ENCODE measurements at places on chromosomes 16 and 17. TPM values are rescaled to one million over a fixed set of nuclear protein-coding genes. Genes with fewer than 3 reads are reported as not detected.

The HOXB5 gene
- 3.8 TPM for total RNA-seq

The CDR2L gene
- 29.8 TPM for total RNA-seq

The ACSM2B gene
- not detected for total RNA-seq

The IFT20 gene
- total RNA-seq = 38.4 TPM

The MGAT5B gene
- total RNA-seq = not detected

The RCVRN gene
- total RNA-seq = not detected

The EVI2B gene
- 18.5 TPM for total RNA-seq

The SNX20 gene
- 3.3 TPM for total RNA-seq

The CD300A gene
- total RNA-seq = 8.0 TPM

The EME1 gene
- not detected for total RNA-seq

The IRX6 gene
- total RNA-seq = not detected

The FOXJ1 gene
- total RNA-seq = not detected

The PPP1R27 gene
- total RNA-seq = not detected

The KRTAP2-2 gene
- total RNA-seq = not detected

The CD300LF gene
- 2.3 TPM for total RNA-seq

The GRAP gene
- 3.2 TPM for total RNA-seq

The PLEKHG4 gene
- 3.1 TPM for total RNA-seq

The KRTAP1-5 gene
- total RNA-seq = not detected

The HOXB6 gene
- 9.9 TPM for total RNA-seq

The MPP3 gene
- 32.8 TPM for total RNA-seq

The EFCAB3 gene
- total RNA-seq = not detected

The SCNN1B gene
- total RNA-seq = 1.1 TPM

The MT1A gene
- total RNA-seq = 168 TPM

The TM4SF5 gene
- total RNA-seq = not detected

The MT1G gene
- not detected for total RNA-seq

The KRT27 gene
- total RNA-seq = not detected

The HAP1 gene
- not detected for total RNA-seq

The NPIPA3 gene
- 2.6 TPM for total RNA-seq

The ZPBP2 gene
- not detected for total RNA-seq

The TBC1D26 gene
- not detected for total RNA-seq

The CACNG1 gene
- not detected for total RNA-seq

The IL17C gene
- 0.92 TPM for total RNA-seq

The TBC1D3E gene
- not detected for total RNA-seq

The KRT28 gene
- total RNA-seq = not detected

The METRNL gene
- total RNA-seq = 141 TPM

The CTDNEP1 gene
- total RNA-seq = 51.3 TPM

The SMIM22 gene
- not detected for total RNA-seq

The TBX6 gene
- total RNA-seq = not detected

The NPIPB6 gene
- total RNA-seq = 2.2 TPM

The CES4A gene
- total RNA-seq = 9.5 TPM

The TBC1D3 gene
- not detected for total RNA-seq

The KLHL10 gene
- not detected for total RNA-seq

The MARVELD3 gene
- total RNA-seq = not detected

The EPX gene
- total RNA-seq = not detected

The VASN gene
- 197 TPM for total RNA-seq

The SPN gene
- total RNA-seq = 1.1 TPM

The CPNE7 gene
- not detected for total RNA-seq

The CALCOCO2 gene
- 122 TPM for total RNA-seq

The UTS2R gene
- not detected for total RNA-seq

Measured in thoracic aorta (tissue), 2 donors.